ENCODE measurements at places on chromosomes 2 and 18.
A peak's percentile ranks its signal among the peaks of the same experiment; 100 is the strongest.

GRCh38 chr2:48954935-48955334, 199.4 kb downstream of the FSHR start:
- no peak for DNase-seq

GRCh38 chr2:8502316-8502715, 179.5 kb upstream of the ID2 start:
- DNase-seq = no peak

DNA sequence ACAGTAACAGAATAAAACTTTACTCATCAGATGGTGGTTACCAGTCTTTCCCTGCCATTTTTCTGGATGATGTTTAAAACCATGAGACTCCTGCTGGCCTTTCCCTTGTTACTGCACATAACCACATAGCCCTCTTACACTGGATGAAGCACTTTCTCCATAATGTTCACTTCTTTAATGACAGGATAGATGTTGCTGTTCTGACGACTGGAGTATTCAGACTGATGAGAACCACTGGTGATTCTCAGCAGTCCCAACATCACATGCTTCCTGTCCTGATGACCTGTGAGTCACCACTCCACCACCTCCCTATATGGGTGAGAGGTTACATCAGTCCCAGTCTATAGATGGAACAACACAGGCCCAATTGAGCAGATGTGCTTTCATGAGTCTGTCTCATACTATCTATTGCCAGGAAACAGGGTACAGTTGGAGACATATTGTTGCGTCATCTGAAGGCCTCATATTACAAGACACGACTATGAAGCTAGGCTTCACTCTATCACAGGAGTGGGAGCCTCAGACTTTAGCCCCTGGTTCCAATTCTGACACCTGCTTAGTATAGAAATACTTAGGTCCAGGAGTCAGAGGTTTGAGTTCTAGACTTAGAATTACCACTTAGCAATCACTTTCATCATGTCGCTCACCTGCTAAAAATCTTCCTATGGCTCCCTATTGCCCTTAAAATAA, 145.7 kb upstream of the KLF7 start:
- DNase-seq = peak; percentile 90

DNA sequence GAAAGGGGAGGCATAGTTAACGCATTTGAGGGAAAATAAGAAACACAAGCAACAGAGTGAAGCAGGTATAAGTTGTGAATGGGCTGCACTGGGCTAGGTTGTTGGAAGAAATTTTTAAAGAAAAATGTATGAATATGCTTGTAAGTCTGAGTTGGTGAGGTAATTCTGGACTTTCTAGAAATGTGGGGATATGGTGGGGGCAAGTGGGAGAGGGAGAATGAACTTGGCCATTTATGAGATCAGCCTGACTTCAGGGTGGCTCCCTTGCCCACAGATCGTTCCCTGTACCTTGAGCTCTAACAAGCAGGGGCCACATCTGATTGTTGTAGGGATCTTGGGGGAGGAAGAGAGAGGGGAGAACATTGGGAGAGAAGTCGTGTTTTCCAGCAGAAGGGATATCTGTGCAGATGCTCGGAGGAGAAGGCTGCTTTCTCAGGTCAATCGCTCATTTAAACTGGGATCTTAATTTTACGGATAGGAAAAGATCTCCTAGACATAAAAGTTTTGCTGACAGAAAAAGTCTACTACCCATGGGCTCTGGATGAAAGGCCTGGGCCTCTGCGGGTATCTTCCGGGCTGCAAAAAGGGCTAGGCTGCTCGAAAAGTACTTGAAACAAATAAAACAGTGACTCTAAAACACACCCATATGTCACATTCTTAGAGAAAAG, 42.5 kb upstream of the FZD5 start:
- no peak for DNase-seq

GRCh38 chr18:48735681-48736255, 196.9 kb downstream of the CTIF start:
- DNase-seq = no peak

GRCh38 chr2:83386549-83386948, 1072.5 kb downstream of the SUCLG1 start:
- DNase-seq = peak; percentile 49

GRCh38 chr2:120108049-120108448, 95.2 kb downstream of the EPB41L5 start:
- DNase-seq = peak; percentile 44

- DNase-seq = no peak
Observed at GRCh38 chr2:64853894-64854293, 135.3 kb upstream of the SLC1A4 start.

GRCh38 chr2:11542275-11542819, 8.5 kb downstream of the GREB1 start:
- DNase-seq = no peak

DNA sequence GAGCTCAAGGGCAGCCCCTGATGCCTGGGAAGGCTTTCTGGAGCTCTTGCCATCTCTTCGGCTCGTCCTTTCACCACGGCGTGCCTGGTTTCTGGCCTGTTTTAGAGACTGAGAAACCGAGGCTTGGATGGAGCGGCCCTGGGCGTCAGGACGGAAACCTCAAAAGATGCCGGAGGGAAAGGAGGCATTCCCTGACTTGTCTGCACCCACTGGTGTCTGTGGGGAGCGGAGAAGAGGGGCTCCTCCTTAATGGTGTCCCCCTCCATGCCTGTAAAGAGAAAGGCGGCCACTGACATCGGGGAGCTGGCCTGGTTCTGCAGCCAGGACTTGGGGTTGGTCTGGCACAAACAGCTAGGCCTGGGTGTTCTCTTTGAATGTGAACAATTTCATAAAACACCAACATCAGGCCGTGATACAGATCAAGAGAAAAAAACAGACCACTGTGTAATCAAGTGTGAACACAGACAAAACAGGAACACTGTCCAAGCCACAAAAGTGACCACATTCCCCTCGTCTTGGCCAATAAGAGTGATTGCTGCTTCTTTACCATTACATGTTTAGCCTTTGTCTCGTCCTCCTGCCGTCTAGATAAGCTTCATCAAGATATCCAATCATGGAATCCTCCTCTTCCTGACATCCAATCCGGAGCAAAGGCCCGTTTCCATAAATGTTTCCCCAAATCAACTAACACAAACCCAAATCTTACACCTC, 633 bp upstream of the ILKAP start:
- no peak for DNase-seq

DNA sequence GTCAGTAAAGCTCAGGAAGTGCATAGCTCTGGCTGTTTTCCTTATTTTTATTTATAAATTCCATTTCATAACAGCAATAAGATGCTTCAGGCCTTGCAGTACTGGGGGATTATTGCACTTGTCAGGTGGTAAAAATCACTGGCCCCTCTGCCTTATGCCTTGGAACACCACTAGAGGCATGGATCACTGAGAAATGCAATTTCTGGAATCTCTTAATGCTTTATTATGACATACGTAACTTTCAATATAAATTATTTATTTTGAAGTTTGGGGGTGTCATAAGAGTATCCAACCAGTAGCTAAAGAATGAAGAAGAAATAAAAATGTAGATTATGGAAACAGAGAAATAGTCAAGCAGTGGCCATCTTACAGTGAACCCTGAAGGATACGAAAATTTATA, 183.1 kb downstream of the FIGN start:
- DNase-seq = no peak

GRCh38 chr2:193461431-193461934, 1266.8 kb upstream of the TMEFF2 start:
- no peak for DNase-seq

DNA sequence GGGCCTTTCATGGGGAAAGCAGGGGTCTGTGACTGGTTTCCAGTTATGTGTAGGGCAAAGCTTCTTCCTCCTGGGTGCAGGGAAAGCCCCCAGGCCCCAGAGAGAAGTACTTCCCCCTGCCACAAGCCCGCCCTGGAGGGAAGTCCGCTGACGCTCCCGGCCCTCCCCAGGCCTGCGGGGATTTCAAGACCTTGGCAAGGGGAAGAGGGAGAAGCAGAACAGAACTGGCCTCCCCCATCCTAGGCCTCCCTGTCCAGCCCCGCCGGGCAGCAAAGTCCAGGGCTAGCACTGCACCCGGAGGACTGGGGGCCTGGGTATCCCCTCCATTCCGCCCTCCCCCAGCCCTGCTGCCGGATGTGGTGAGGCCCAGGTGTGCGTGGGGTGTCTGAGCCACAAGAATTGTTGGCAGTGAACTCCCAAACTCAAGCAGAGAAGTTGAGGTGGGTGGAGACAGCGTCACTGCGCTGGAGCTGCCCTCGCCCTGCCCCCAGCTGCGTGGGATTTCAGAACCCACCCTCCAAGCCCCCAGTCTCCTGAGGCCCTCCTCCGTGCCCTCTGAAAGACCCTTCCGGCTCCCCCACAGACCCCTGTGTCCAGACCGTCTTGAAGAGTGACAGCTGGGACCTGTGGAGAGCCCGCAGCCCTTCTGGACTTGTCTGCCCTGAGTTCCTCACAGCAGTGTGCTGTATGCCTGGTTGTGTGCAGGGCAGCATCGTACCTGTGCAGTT, 1.1 kb upstream of the DUSP2 start:
- DNase-seq = no peak

- no peak for DNase-seq
Observed at GRCh38 chr2:56473524-56473923, 289.7 kb downstream of the CCDC85A start.

DNA sequence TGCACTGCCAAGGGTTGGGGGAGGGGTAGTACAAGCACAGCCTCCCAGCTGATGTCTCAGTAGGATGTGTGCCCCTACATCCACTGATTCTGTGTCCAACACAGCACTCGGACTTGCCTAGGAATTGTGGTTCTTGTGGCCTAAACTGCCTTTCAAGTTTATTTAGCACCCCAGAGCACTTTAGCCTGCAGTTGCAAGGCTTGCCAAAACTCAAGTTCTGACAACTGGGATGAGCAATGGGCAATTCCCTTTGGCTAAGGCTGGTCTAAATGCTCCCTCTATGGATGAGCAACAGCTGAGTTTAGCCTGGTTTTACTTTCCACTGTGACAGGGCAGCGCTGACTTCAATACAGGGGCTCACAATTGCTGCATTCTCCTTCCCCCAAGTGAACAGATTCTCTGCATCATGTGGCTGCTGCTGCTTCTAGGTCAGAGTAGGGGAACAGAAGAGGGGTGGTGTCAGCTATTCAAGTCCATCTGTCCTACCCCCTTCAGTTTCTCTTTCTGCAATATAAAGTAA, 471.5 kb downstream of the PIK3C3 start:
- DNase-seq = no peak

GRCh38 chr2:144162652-144163051, 357.3 kb downstream of the ZEB2 start:
- DNase-seq = no peak

DNA sequence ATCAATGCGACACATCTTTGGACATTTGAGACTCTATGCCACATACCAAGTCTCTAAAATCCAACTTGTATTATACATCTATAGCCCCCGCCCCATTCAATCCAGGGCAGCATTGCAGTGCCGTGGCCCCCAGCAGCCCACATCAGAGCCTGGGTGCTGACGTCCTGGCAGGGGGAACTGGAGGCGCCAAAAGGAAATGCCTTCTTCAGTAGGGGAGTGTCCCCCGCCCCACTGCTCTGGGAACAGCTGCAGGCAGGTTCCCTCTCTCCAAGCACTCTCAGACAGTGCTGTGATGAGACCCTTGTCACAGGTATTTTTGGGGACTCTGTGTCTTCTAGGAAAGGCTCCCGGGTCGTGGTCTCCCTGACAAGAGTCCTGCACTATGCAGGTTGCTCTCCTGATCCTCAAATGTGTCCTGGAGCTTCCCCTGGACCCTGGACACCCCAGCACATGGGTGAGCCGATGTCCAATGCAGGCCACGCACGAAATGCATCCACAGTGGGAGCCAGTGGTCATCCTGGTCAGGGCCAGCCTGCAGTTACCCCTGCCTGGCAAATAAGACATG, 188.7 kb downstream of the RTP5 start:
- DNase-seq = no peak

DNA sequence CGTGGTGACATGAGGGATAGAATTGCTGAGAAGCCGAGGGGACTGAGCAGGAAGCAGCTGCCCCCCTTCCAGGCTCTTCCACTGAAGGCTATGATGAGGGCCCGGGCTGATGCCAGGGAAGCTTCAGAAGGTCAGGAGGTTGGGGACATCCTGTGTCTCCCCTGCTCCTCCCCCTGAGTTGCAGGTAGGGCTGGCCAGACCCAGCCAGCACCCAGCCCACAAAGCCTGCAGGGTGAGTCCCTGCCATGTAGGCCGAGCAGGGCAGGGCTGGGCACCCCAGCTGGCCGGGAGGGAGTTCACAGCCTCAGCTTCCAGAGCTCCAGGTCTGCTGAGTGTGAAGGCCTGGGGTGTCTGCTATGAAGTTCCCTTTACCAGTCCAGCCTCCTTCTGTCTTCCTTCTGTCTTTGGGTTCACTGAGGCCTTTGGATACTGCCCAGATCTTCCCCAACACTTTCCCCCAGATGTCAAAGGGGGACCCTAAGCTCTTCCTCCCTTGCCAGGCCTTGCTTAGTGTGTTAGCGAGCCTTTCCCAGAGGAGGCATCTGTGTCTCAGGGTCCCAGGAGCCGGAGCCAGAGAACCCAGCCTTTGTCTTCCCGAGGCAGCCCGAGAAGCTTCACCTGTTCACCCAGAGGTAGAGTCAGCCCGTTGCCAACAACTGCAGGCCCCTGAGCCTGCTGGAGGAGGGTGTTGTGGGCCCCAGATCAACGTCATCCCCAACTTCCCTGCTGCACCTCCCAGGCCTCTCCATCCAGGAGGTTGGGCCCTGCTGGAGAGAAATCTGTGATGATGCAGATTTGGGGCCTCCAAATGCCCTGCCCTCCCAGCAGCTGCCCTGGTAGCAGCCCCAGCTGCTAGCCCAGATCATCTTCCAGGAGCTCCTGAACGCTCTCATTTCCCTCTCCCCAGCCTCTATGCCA, 3.6 kb upstream of the NCL start:
- DNase-seq = no peak

- DNase-seq = no peak
Observed at GRCh38 chr18:78587626-78588600, 391.7 kb upstream of the SALL3 start.

DNA sequence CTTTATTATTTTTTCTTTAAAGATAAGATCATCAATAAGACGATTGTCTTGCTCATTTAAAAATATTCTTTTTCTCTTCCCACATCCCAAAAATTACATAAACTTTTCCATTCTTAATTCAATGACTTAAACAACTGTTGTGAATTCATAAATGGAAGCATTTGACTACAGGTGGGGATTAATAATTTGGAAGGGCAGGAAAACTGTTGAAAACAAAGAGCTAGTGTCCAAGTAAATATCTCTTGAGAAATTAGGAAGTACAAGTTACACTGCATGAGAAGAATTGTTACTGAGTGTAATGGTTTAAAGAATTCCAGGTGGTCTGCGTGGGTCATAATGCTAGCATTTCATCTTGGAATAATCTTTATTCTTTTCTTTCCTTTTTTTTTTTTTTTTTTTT, 634.8 kb upstream of the ZEB2 start:
- no peak for DNase-seq

DNA sequence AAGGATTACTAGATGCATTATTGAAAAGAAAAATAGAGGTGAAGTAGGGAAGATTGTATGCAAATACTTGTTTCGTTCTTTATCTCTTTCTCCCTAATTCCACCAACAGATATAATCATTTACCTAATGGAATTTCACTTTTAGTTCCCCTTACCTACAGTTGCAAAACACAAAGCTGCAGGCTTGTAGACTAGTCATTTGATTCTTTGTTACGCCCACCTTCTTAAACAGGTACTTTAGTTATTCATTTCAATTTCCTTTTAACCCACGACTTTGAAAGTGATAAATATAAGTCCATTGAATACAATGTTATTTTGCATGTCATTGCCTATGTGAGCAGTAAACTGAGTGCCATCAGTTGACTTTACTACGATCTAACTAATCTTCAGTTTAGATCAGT, 3.9 kb upstream of the HRH4 start:
- DNase-seq = no peak

All from fibroblast of skin of left biceps (primary cell).